Large intestine (tissue), 12 donors: ENCODE measurements at places on chromosomes 1 and 21. TPM values are rescaled to one million over a fixed set of nuclear protein-coding genes. Genes with fewer than 3 reads are reported as not detected.

DNA sequence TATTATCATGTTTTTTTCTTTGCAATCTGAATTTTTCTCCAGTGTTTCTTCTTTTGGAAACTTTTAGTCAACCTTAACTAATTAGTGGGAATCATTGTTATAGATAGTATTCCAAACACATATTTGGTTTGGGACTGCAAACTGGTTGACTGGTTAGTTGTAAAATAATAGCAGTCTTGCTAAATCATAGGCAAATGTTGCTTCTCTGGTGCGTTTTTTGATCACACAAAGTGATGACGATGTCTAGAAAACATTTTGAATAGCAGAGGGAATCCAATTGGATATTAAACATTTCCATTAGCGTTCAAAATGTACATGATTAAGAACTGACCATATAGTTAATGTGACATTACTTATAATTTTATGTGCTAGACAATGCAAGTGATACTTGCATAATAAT, 4.5 kb downstream of the DNAJB4 start:
- DNase-seq, result no peak

Gene SEMA4A
- 6.4 TPM for polyA plus RNA-seq

DNA sequence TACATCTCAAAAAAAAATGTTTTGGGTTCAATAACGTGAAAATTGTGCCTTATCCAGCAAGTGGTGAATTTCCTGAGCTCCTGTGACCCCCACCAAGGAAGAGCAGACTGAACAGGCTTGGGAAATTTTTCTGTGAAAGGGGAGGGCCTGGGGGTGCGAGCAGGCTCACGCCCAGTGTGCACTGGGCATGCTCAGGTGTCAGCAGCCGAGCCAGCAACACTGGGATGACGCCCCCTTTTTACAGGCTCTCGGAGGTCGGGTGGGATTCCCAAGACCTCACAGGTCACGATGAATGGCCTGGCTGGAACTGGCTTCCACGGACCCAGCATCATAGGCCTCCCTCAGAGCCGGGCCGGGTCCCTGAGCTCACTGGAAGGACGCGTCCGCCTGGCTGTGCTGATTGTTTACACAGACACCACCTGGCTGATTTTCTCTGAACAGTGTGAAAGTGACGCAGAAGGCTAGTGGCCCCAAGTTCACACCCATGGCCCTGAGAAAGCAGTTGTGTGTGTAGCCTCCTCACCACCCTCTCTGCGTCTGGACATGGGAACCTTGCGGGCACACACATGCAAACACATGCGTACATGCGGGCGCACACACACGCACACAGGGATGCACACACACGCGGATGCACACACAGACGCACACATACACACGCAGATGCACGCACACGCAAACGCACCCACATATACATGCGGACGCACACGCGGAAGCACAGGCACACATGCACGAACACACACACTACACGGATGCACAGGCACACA, 9.2 kb downstream of the CSTB start:
- peak; percentile 75 for DNase-seq

GRCh38 chr1:19884312-19884711, 2.1 kb downstream of the OTUD3 start:
- DNase-seq, result no peak

DNA sequence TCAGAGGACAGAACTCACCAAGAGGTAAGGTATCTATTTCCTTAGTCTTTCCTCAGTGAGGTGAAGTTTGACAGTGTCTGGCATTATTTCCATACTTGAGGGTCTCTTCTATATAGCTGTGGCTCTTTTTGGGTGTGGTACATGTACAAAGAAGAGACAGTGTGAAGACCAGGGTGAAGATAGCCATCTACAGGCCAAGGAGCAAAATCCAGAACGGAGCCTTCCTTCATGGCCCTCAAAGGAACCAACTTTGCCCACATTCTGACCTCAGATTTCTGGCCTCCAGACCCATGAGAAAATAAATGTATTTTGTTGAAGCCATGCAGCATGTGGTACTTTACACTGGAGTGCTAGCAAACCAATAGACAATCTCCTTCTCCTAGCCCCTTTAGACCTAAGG, 858.5 kb upstream of the B3GALT2 start:
- no peak for DNase-seq

DNA sequence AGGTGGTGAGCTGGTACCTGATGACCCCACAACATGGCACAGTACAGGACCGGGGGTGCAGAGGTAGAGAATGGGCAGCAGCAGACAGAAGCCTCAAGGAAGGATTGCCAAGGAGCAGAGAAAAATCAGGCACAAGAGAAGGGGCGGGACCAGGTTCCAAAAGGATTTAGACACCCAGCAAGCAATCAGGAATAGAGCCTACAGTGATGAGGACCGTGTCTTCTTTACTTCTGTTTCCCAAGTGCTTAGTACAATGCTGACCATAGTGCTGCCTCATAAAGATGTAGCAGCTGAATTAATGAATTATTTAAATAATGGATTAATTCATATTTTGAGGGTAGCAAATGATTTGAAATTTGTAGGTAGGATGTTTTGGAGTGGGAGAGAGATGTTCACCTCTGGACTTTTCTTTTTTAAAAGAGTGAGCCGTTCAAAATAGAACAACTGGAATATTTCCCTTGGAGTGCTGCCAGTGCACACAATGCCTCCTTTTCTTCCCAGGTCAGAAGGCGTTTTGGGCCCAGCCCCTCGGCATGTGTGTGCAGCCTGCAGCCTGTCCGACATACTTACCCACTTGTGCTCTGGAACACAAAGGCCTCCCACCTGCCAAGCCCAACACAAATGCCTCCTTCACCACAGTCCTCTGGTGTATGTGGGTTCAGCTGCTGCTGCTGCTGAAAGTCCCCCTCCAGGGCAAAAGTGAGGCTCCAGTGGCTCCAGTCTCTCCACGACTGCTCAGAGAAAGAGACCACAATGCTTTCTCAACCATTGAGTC, 19.6 kb downstream of the KANK4 start:
- DNase-seq, result no peak

Gene ANGPTL7
- 0.21 TPM for polyA plus RNA-seq

DNA sequence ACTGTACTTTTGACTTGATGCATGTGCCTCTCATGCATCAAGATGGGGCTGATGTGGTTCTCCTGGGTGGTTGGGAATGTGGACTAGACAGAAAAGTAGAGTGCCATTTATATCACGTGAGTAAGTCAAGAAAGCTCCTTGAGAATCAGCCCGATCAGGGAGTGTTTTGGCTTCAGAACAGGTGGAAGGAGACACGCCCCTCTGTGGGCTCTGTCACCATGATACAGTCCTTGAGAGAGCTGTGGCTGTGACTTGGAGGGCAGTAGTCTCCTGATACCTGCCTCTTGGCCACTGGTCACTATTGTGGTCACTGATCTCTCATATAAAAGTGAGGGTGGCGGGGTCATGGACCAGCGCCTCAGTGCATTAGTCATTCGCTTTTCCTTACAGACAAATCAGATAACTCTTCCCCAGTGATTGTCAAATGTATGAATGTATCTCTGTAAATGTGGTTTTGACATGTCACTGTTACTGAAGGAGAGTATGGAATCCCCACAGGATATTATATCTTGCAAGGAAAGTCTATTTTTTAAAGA, 8.9 kb upstream of the C4BPB start:
- no peak for DNase-seq

- no peak for DNase-seq
Measured at GRCh38 chr1:30749691-30750583, 7.6 kb downstream of the LAPTM5 start.

Gene LRRN2
- polyA plus RNA-seq, result 5.9 TPM

DNA sequence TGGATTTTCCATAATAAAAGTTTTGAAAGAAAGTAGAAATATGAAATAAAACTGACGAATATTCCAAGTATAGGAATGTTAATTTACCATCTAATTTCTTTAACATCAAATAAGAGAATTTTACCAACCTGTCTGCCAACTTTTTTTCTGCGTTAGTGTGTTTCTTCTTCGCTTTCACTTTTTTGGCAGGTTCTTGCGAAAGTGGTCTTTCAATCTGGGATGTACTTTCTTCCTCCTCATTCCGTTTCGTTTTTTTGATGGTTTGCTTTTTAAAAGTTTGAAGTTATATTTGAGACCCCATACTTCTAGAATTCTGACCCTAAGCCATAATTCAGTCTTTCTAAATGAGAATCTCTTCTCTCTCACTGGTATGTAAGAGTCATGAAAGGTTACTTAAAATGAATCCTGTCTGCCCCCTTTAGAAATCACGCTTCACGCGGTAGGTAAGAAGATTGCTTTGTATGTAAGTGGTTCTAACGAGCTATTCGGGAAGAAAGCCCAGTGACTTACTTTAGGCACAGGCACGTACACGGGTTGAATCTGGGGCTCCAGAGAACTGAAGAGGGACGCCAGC, 580 bp downstream of the RBM34 start:
- DNase-seq, result peak; percentile 16

DNA sequence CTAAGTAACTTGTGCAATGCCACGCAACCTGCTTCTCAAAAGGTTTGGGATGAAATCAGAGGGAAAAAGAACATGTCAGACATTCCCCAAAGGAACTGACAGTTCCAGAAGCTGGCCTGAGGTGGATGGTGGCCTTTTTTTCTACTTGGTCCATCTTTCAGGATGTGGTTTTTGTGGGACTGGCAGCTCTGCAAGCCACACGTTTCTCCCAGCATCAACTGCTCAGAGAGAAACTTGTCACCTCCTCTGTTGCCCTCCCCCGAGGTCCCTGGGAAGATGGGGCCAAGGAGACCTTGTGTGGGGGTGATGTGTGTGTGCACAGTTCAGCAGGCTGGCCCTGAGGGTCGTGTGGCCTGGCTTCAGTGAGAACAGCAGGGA, 2.5 kb upstream of the DHRS3 start:
- no peak for DNase-seq

Gene DNALI1
- 40.6 TPM for polyA plus RNA-seq

Gene KTI12
- polyA plus RNA-seq, result 7.4 TPM

- DNase-seq, result no peak
Measured at GRCh38 chr21:36232641-36233040, 76.0 kb downstream of the DOP1B start.

Gene MYBPH
- 0.45 TPM for polyA plus RNA-seq

- DNase-seq, result no peak
Measured at GRCh38 chr1:11845641-11846335, 1.8 kb downstream of the NPPA start.

DNA sequence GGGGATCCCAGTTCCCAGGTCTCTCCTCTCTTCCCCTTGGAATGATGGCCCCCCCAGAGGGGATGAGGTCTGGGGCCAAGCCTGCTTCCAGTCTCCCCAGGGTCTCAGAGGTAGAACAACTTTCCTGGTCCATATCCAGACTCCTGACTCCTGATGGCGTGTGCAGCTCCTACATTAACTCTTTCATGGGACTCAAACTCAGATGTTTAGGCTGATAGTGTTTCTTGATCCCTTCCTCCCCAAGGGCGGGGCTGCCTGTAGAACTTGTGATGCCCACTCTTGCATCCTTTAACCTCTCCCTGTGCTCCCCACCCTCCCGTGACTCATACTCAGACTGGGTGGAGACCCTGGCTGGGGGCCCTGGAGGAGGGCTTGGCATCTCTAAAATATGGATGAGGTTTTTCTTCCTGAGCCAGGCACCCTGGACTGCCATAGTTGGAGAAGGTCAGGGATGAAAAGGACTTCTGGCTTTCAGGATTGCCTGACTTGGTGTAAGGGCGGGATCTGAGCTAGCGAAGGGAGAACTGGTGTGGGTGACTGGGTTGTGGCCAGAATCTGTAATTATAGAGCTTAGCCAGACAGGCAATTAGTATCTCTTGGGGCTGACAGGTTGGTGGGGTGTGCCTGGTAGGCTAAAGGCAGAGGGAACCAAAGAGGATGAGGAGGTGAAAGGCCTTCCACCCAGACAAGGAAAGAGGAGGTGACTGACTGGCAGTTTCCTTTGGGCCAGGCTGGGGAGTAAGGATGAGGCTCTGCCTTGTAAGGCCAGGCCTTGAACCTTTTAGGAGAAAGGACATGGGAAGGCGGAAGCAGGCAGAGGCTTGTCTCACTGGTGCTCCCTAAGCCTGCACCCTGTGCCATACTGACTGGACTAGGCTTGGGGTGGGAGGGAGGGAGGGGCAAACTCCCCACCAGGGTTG, 1.5 kb downstream of the ATP8B2 start:
- no peak for DNase-seq

- DNase-seq, result no peak
Measured at GRCh38 chr1:206739411-206740076, 31.0 kb upstream of the IL19 start.

DNA sequence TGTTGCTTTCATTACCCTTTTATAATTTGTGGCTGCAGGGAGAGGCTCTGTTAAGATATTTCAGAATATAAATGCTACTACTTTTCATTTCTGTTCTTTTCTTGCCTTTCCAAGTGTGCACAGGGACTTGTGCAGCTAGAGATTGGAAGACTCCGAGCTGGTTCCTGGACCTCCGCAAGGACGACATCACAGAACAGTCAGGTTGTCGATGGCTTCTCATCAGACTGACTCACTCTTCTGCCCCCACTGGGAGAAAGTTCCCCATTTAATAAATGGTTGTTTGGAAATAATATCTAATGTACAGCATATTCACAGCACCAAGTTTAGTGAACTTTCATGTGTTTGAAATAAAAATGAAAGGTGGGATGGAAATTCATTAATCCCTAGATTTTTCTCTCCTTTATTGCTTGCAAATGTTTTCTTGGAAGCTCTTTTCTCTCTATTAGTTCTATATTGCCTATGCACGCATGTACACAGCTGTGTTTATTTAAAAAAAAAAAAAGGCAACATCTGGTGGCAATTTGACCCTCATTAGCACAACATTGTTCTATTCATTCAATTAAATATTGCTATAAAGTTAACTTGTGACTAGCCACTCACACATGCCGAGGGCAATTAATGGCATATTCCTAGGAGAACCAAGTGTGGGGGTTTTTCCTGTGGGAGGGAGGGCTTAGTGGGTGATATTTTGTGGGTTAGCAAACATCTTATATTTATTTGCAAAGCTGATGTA, 77.5 kb upstream of the L1TD1 start:
- DNase-seq, result no peak

Gene CD1E
- 0.34 TPM for polyA plus RNA-seq

GRCh38 chr1:10900251-10900651, 103.8 kb upstream of the CASZ1 start:
- no peak for DNase-seq

- no peak for DNase-seq
Measured at GRCh38 chr1:111879081-111879480, 110.4 kb downstream of the KCND3 start.

GRCh38 chr21:33541105-33541711, 709 bp downstream of the GART start:
- no peak for DNase-seq

GRCh38 chr21:44062380-44062779, 44.8 kb upstream of the PWP2 start:
- DNase-seq, result no peak

Gene RIMS3
- polyA plus RNA-seq, result 6.9 TPM

Gene DOP1B
- polyA plus RNA-seq, result 16.0 TPM

DNA sequence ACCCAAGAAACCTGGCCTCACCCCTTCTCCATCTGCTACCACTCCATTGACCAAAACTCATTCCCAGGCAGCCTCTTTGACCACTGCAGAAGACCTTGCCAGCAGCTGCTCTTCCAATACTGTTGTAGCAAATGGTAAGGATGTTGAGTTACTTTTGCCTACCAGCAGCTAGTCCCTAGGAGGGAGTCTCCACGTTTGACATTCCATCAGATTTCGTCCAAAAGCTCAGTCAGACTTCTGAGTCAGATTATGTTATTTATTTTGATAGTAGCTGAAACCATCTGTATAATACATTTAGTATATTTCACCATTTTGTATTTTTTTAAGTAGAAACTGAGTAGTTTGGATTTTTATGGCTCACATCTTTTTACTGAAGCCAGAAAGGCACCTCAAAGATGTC, 51.5 kb upstream of the WNT2B start:
- no peak for DNase-seq

- no peak for DNase-seq
Measured at GRCh38 chr21:31564439-31564838, 95.1 kb upstream of the SOD1 start.
